ENCODE measurements at places on chromosomes 4 and X. TPM values are rescaled to one million over a fixed set of nuclear protein-coding genes. Genes with fewer than 3 reads are reported as not detected.

Gene MAOA
- 4.1 TPM for total RNA-seq

Gene MAGEA2
- not detected for total RNA-seq

Gene ERAS
- total RNA-seq: not detected

- DNase-seq: no peak
Observed at GRCh38 chrX:105533951-105534350, 288.4 kb upstream of the NRK start.

DNA sequence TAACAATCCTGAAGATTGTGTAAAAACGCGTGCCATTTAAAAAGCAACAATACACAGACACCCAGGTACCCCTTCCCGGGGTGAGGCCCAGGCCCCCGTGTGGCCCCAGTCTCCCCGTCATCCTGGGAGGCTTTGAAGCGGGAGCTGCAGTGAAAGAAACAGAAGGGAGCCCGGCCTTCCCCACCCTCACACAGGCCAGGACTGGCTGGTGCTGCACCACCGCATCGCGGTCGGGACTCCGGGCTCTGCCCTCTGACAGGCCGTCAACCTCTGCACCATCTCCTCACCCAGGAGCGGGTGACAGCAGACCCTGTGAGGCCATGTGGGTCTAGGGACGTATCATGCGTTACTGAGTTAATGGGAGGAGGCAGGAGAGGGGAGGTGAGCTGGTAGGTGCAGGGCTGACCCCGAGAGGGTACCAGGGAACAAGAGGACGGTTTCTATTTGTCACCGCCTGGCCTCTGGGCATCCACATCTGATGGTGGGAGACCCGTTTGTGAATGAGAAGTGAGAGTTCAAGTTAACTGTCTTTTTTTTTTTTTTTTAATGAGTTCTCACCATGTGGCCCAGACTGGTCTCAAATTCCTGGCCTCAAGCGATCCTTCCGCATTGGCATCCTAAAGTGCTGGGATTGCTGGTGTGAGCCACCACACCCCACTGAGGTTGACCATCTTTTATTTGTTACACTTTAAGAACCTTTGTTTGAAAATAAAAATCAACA is 27.3 kb downstream of the PIGG start:
- no peak for DNase-seq

All from osteoblast (primary cell).